Left cardiac atrium (tissue), 4 donors: ENCODE measurements at places on chromosomes 5 and 9.
A peak's percentile ranks its signal among the peaks of the same experiment; 100 is the strongest.

DNA sequence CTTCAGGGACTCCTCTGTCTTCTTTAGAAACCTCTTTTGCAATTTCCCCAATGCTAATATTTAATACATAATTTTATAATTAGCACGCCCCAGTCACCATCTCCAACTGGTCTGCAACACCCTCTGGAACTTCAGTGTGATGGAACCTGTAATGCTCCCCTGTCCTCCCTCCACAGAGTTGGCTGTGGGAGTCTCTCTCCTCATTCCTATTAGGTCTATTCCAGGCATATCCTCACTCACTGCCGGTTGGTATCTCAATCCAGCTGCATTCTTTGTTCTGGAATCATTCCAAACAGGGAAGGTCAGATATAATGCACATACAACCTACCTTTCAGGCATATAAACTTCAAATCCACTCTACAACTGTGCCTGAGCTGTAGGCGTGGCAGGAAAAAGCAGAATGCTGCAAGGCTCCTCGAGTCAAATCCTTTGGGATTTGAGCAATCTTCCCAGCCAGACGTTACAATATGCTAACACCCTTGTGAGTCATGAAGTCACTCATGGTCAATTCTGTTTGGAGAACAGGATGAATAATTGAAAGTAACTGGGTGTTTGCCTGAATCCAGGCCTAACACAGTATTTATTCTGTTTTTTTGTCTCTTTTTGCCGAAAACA lies 293.8 kb downstream of the CWC27 start:
- DNase-seq, result peak; percentile 49

GRCh38 chr9:13481274-13481673 lies 201.8 kb upstream of the MPDZ start:
- DNase-seq, result no peak

- DNase-seq, result no peak
These were observed 246.5 kb downstream of the DMRTA1 start for GRCh38 chr9:22693156-22693555.

GRCh38 chr5:123517476-123517875 lies 5.5 kb downstream of the CSNK1G3 start:
- DNase-seq, result no peak

DNA sequence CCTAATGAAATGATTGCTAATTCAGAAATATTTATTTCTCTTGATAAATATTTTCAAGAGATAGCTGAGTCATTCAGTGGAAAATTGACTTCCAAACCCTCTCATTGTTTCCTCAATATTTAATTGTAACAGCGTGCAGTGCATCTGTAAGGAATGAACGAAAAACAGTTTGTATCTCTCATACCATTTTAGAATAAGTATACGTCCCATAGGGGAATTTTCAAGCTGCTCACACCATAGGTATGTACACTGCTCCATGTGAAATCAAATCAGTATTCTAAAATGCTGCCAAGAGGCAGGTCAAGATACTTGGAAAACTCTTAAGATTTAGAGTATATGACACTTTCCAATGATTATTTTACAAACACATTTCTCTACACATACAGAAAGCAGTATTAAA lies 202.2 kb downstream of the ARL15 start:
- DNase-seq, result no peak
